HS-27A (cell line): ENCODE measurements at places on chromosomes 6 and 20.
A peak's percentile ranks its signal among the peaks of the same experiment; 100 is the strongest.

GRCh38 chr6:168943231-168943905 lies 310.3 kb downstream of the THBS2 start:
- no peak for DNase-seq

- peak; percentile 15 for DNase-seq
These were observed 75.8 kb downstream of the BCKDHB start for GRCh38 chr6:80182308-80182707.

GRCh38 chr6:27786048-27786447 lies 126.1 kb downstream of the OR2B2 start:
- DNase-seq, result no peak

GRCh38 chr20:44223721-44224120 lies 13.2 kb upstream of the OSER1 start:
- DNase-seq, result no peak

- DNase-seq, result no peak
These were observed 17.6 kb downstream of the NOL4L start for GRCh38 chr20:32567384-32568178.

- no peak for DNase-seq
These were observed 187.5 kb downstream of the BACH2 start for GRCh38 chr6:90109141-90109540.

- no peak for DNase-seq
These were observed 37.4 kb upstream of the JAG1 start for GRCh38 chr20:10710991-10711775.

GRCh38 chr20:52619101-52619500 lies 353.1 kb upstream of the TSHZ2 start:
- DNase-seq, result no peak
